ENCODE measurements at places on chromosomes 13 and 19.

GRCh38 chr19:801861-802497 lies 4.7 kb downstream of the PTBP1 start:
- DNase-seq: no peak

GRCh38 chr19:43372462-43372861 lies 19.0 kb downstream of the CD177 start:
- DNase-seq: peak; percentile 43

DNA sequence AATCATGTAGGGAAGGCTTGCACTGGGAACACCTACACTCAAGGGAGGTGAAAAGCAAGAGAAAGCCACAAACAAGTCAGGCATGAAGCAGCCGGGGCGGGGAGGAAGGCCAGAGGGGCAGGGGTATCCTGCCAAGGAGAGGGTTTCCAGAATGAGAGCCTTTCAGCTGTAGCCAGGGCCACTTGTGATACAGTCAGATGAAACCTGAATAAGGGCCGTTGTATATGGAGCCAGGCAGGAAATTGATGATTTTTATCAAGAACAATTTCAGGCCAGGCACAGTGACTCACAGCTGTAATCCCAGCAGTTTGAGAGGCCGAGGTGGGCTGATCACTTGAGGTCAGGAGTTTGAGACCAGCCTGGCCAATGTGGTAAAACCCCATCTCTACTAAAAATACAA lies 4.4 kb downstream of the TRPM4 start:
- no peak for DNase-seq

- DNase-seq: no peak
These were observed 506.2 kb downstream of the FGF9 start for GRCh38 chr13:22176968-22177520.

GRCh38 chr13:95323930-95324662 lies 22.8 kb upstream of the ABCC4 start:
- peak; percentile 54 for DNase-seq

DNA sequence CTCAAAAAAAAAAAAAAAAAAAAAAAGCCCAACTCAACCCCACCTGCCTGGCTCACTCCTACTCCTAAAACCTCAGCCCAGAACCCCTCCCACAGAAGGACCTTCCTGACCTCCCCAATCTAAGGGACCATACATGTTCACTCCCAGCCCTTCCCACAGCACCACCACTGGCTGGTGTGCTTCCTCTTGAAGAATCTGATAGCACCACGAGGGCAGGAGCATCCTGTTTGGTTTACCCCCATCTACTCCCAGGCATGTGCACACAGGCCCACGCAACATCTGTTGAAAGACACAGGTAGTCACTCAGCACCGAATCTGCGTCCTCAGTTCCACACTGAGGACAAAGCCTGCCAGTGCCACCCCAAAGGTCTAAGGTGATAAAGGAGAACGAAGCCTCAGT lies 8.2 kb downstream of the LATS2 start:
- DNase-seq: peak; percentile 81
